Sigmoid colon (tissue), 7 donors: ENCODE measurements at places on chromosomes 4 and X. TPM values are rescaled to one million over a fixed set of nuclear protein-coding genes. Genes with fewer than 3 reads are reported as not detected.
A peak's percentile ranks its signal among the peaks of the same experiment; 100 is the strongest.

GRCh38 chrX:129092757-129093156, 430.5 kb downstream of the SMARCA1 start:
- H3K36me3 ChIP-seq = no peaks in the 10 kb centered on the region
- no peak overlapping the region for H3K27ac ChIP-seq
- H3K4me1 ChIP-seq = no peaks in the 10 kb centered on the region
- no peak overlapping the region for H3K4me3 ChIP-seq

DNA sequence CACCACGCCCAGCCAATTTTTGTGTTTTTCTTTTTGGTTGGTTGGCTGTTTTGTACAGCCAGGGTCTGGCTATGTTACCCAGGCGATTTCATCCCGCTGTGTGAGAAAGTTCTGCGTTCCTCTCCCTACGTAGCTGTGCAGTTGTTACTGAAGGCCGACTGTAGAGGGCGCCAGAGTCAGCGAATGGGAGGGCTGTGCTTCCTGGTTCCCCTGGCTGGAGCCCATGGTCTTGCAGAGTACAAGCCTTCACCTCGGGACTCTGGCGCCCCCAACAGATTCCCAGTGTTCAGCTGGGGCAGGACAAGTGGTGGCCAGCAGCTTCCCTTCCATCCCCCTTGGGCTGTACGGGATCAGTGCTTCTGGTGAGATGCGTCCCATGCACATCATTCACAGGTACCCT, 5.6 kb upstream of the CT45A1 start:
- H3K4me1 ChIP-seq = no peaks in the 10 kb centered on the region
- no peak overlapping the region for H3K4me3 ChIP-seq
- no peak overlapping the region for H3K27ac ChIP-seq
- DNase-seq = no peak
- H3K27me3 ChIP-seq = no peaks in the 10 kb centered on the region
- H3K36me3 ChIP-seq = no peaks in the 10 kb centered on the region

- H3K36me3 ChIP-seq = no peaks in the 10 kb centered on the region
- DNase-seq = no peak
- no peaks in the 10 kb centered on the region for H3K27me3 ChIP-seq
- no peak overlapping the region for H3K4me3 ChIP-seq
- H3K4me1 ChIP-seq = no peaks in the 10 kb centered on the region
Observed at GRCh38 chr4:54773022-54773421, 115.3 kb downstream of the KIT start.

GRCh38 chr4:155666344-155667221, at the start of gene GUCY1A1:
Gene GUCY1A1 (plus strand): TSS chr4:155666848. CDS start chr4:155696868, 30,020 bp downstream.
- no peaks in the 10 kb centered on the region for H3K4me1 ChIP-seq
- H3K36me3 ChIP-seq = no peaks in the 10 kb centered on the region
- no peaks in the 10 kb centered on the region for H3K27me3 ChIP-seq

- no peak overlapping the region for H3K27ac ChIP-seq
- no peaks in the 10 kb centered on the region for H3K27me3 ChIP-seq
- H3K4me1 ChIP-seq = no peaks in the 10 kb centered on the region
- no peaks in the 10 kb centered on the region for H3K36me3 ChIP-seq
Observed at GRCh38 chr4:95857761-95858160, 17.9 kb downstream of the PDHA2 start.

DNA sequence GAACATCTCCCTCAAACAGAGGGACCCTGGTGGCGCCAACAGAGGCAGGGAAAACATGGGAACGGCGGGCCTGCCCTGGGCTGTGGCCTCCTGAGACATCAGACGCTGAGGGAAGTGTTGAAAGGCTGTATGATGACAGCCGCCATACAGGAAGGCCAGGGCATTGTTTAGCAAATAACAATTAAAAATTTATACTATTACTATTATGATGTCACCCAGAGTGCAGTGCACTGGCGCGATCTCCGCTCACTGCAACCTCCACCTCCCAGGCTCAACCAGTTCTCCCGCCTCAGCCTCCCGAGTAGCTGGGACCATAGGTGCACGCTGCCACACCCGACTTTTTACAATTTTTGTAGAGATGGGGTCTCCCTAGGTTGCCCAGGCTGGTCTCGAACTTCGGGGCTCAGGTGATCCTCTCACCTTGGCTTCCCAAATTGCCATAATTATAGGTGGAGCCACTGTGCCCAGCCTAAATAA, 54.6 kb downstream of the CPZ start:
- peak; percentile 33 for DNase-seq
- no peaks in the 10 kb centered on the region for H3K36me3 ChIP-seq
- no peaks in the 10 kb centered on the region for H3K4me1 ChIP-seq
- peaks cover 32% of the 10 kb centered on the region for H3K27me3 ChIP-seq
- no peak overlapping the region for H3K27ac ChIP-seq
- no peak overlapping the region for H3K4me3 ChIP-seq

CTAG2 gene
- not detected for total RNA-seq
